ENCODE measurements at places on chromosomes 2 and 18. TPM values are rescaled to one million over a fixed set of nuclear protein-coding genes. Genes with fewer than 3 reads are reported as not detected.

CRYGC gene
- total RNA-seq = not detected

MAP2 gene
- total RNA-seq = 82.1 TPM

RNF103 gene
- total RNA-seq = 48.4 TPM

AFF3 gene
- 46.1 TPM for total RNA-seq

CAVIN2 gene
- 44.0 TPM for total RNA-seq

GPR17 gene
- not detected for total RNA-seq

All from upper lobe of left lung (tissue), 6 donors.